ENCODE measurements at places on chromosomes 16 and 17.

- H3K27me3 ChIP-seq: peaks cover 58% of the 10 kb centered on the region
- no peak overlapping the region for H3K4me3 ChIP-seq
- no peak overlapping the region for H3K27ac ChIP-seq
- H3K36me3 ChIP-seq: no peaks in the 10 kb centered on the region
- DNase-seq: no peak
These were observed 12.3 kb downstream of the CACNG4 start for GRCh38 chr17:66976781-66977201.

DNA sequence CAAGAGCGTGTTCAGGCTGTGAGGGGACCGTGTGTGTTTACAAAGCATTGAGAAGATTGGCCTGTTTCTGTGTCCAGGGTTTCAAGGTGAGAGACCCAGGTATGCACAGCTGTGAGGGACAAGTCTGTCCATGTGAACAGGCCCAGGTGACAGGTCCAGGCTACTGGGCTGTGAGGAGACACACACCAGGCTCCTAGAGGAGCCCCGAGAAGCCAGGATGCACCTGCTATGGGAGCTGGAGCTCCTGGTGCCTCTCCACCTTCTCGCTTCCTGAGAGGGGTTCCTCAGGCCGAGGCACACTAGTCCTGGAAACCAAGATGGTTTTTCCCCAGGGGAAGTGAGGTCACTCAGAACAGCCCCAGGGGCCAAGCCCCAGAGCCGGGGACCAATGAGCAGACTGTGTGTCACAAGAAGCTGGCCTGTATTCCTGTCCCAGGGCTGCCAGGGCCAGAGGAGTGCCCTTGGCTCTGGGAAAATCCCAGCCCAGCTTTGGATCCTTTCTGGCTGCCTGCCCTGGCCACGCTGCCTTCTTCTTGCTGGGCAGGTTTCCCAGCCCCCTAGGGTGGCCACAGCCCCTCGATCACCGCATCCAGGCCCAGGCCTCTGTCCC lies 153.4 kb upstream of the PLCG2 start:
- no peaks in the 10 kb centered on the region for H3K36me3 ChIP-seq
- H3K4me3 ChIP-seq: no peak overlapping the region
- H3K27me3 ChIP-seq: no peaks in the 10 kb centered on the region
- H3K27ac ChIP-seq: peak overlapping the region; percentile 46
- H3K4me1 ChIP-seq: peaks cover 37% of the 10 kb centered on the region

DNA sequence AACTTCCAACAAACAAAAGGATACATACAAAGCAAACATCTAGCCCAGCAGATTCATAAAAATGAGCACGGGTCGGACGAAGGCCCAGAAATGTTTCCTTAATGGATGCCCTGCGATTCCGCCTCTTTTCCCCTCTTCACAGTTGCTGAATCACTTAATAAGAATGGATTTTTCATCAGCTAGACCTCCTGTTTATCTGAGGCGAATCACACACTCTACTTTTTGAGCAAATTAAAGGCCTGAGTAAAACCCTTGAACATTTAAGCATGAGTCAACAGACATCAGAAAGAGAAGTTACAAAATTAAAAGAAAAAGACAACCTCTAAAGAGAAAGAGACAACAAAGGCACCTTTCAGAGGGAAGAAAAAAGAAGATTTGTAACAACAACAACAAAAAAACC lies 44.7 kb downstream of the HS3ST3A1 start:
- DNase-seq: no peak
- no peak overlapping the region for H3K27ac ChIP-seq
- H3K4me3 ChIP-seq: no peak overlapping the region
- no peaks in the 10 kb centered on the region for H3K36me3 ChIP-seq

DNA sequence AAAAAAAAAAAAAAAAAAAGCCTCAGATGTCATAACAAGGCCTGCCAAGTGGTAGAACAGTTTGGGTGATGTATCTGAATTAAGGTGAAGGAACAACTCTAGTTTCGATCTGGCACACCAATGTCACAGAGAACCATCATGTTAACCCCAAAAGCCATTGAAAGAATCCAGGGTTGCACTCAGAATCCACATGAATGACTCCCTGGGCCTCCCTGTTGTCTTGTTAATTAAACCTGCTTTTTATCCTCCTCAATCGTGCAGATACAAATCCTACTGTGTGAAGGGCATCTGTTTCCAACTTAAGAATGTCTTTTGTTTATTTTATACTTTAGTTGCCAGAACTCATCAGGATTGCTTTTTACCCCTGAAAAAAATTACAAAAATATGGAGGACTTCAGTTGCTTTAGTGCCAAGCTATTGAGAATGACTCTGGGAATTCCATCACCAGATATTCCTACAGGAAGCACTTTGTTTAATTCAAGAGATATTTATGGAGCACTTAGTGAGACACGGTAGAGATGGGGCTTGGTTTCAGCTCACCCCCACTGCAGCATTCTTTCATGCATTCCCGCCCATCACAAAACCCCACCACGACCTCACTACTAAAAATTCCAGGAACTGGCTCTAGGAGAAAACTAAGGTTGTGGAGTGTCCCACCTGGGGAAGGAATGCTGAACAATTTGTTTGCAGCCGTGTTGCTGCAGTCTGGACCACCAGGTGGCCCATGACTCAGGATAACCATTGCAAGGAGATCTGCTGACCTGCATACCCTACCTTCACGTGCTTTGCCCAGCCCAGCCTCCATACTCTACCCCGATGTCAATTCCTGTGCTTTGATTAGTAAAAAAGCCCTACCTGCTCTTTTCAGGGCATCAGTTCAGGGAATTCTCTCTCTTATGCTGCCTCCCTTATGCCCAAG lies 63.8 kb upstream of the GPRC5B start:
- no peaks in the 10 kb centered on the region for H3K4me1 ChIP-seq
- no peaks in the 10 kb centered on the region for H3K36me3 ChIP-seq
- no peaks in the 10 kb centered on the region for H3K27me3 ChIP-seq
- DNase-seq: no peak
- no peak overlapping the region for H3K4me3 ChIP-seq
- no peak overlapping the region for H3K27ac ChIP-seq

DNA sequence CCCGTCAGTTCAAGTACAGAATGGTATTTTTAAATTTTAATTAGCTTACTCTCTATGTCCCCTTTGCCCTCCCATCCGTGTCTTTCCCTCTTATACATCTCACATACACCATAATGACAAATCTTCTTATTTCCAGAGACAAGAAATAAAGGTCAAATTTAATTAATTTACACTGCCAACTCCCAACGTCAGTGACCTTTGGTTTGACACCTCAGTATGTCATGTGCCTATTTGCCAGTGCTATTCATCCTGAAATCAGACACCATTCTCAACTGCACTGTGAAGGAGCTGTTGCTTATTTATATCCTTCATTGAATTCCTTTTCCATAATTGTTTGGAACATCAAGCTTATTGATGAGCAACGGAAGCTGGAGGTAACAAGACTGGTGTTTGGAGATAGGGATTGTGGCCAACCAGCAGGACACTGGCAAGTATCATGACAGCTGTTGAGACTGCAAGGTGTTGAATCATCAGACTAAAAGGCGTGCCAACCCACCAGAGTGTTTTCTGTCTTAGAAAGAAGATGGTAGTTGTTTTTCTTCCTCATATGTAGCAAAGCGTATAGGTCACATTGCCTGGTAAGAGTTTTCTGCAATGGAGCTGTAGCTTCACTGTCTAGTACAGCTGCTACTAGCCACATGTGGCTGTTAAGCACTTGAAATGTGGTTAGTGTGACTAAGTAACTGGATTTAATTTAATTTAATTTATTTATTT lies 12.5 kb downstream of the CALCOCO2 start:
- no peaks in the 10 kb centered on the region for H3K27me3 ChIP-seq
- H3K27ac ChIP-seq: peak overlapping the region; percentile 12
- no peak for DNase-seq
- no peak overlapping the region for H3K4me3 ChIP-seq
- peaks cover 50% of the 10 kb centered on the region for H3K36me3 ChIP-seq

- H3K27ac ChIP-seq: no peak overlapping the region
- H3K36me3 ChIP-seq: peaks cover 52% of the 10 kb centered on the region
- H3K4me3 ChIP-seq: no peak overlapping the region
- H3K4me1 ChIP-seq: peaks cover 8% of the 10 kb centered on the region
These were observed 63.8 kb upstream of the CHMP6 start for GRCh38 chr17:80927791-80928216.

DNA sequence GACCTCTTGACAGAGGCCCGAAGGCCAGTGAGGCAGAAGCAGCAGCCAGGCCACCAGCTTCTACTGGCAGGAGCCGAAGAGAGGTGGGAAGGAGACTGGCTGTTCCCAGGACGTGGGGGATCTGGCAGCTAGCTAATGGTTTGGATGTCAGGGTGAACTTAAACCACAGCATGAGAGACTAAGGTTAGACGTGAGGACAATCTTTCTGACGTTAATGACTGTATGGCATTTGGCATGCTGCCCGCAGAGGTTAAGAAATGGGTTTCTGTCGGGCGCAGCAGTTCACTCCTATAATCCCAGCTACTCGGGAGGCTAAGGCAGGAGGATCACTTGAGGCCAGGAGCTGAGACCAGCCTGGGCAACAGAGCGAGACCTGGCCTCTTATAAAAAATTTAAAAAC lies 6.3 kb upstream of the KRT13 start:
- DNase-seq: no peak
- no peaks in the 10 kb centered on the region for H3K36me3 ChIP-seq
- no peak overlapping the region for H3K4me3 ChIP-seq

DNA sequence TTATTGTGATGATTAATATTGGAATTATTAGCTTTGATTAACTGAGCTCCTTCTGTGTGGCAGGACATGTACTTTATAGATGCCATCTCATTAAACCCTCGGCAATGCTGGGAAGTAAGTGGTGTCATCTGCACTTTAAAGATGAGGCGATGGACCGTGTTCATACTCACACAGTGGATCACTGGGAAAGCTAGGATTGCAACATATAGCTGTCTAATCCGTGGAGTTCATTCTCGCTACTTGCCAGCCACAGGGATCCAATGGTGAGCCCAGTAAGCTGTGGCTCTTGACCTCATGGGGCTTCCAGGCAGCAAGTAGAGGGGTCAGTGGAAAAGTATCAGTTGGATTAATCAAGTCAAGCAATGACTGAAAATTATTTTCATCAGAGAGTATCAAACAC lies 587.9 kb downstream of the CDH13 start:
- no peaks in the 10 kb centered on the region for H3K36me3 ChIP-seq
- DNase-seq: no peak

DNA sequence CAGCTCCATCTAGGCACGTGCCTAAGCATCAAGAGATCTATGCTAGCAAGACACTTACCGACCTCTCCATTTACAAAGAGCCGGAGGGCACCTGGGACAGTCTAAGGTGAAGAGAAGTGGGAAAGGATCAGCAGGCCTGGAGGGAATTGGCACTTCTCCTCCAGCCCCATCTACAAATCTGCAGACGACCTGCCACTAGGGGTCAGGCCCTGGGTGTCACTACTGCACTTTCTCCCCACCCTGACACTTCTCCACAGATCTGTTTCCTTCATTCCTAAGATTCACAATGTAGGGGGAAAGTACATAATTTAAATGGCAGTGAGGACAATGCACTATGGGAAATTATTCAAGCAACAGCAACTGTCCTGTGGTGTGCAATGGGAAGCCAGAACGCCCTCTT lies 8.1 kb downstream of the MKS1 start:
- no peak overlapping the region for H3K4me3 ChIP-seq
- no peaks in the 10 kb centered on the region for H3K27me3 ChIP-seq
- no peaks in the 10 kb centered on the region for H3K4me1 ChIP-seq
- H3K36me3 ChIP-seq: peaks cover 91% of the 10 kb centered on the region
- no peak for DNase-seq

DNA sequence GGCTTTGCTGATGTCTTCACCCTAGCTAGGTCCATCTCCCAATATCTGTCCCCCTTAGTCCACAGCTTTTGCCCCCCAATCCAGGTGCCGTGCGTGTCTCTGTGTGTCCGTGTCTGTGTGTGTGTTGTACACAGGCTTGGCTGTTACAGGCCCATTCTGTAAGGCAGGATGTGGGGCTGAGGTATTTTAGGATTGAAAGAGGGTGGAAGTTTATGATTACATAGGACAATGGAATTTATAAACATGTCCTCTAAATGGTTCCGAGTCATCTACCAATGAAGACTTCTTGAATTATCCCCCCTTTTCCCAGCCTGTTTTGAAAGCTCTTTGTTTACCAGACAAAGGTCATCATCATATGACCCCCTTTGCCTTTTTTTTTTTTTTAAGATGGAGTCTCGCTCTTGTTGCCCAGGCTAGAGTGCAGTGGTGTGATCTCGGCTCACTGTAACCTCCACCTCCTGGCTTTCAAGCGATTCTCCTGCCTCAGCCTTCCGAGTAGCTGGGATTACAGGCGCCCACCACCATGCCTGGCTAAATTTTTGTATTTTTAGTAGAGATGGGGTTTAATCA lies 21.9 kb downstream of the ACE start:
- no peak for DNase-seq
- H3K4me3 ChIP-seq: no peak overlapping the region
- H3K36me3 ChIP-seq: no peaks in the 10 kb centered on the region

GRCh38 chr17:31508288-31509094 lies 117.0 kb downstream of the RAB11FIP4 start:
- H3K27ac ChIP-seq: no peak overlapping the region
- H3K4me1 ChIP-seq: peaks cover 28% of the 10 kb centered on the region
- no peaks in the 10 kb centered on the region for H3K36me3 ChIP-seq
- H3K4me3 ChIP-seq: peak overlapping the region; percentile 9
- no peaks in the 10 kb centered on the region for H3K27me3 ChIP-seq

GRCh38 chr17:45149669-45150664 lies 1.7 kb downstream of the HEXIM1 start:
- peaks cover 57% of the 10 kb centered on the region for H3K4me1 ChIP-seq
- H3K27me3 ChIP-seq: no peaks in the 10 kb centered on the region
- DNase-seq: peak; percentile 90
- no peaks in the 10 kb centered on the region for H3K36me3 ChIP-seq
- peak overlapping the region; percentile 76 for H3K4me3 ChIP-seq

DNA sequence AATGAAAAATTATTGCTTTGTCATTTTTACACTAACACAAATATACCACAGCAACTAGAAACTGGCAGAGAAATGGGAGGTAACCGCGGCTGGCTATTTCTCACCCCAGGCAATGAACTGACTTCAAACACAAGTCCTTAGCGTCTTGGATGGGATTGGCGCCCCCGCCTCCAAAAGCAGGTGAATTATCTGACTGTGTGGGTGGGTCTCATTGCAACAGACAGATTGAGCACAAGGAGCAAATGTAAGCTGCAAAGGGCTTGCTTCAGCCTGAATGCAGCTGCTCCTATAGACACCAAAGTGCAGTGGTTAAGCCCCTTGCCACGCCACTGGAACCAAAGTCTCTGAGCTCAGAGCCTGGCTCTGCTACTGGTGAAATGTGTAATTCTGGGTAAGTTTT lies 225.0 kb downstream of the XYLT1 start:
- no peaks in the 10 kb centered on the region for H3K27me3 ChIP-seq
- no peak overlapping the region for H3K4me3 ChIP-seq
- no peak for DNase-seq
- H3K36me3 ChIP-seq: no peaks in the 10 kb centered on the region
